NCI-H2081 treated with DMSO at 0.1 percent for 48 hours (cell line): ENCODE measurements at places on chromosomes 7 and 10.

- DNase-seq = peak; percentile 26
Measured at GRCh38 chr7:148815612-148816011, 68.5 kb downstream of the EZH2 start.

GRCh38 chr7:81819861-81820260 is 50.0 kb upstream of the HGF start:
- DNase-seq = no peak

DNA sequence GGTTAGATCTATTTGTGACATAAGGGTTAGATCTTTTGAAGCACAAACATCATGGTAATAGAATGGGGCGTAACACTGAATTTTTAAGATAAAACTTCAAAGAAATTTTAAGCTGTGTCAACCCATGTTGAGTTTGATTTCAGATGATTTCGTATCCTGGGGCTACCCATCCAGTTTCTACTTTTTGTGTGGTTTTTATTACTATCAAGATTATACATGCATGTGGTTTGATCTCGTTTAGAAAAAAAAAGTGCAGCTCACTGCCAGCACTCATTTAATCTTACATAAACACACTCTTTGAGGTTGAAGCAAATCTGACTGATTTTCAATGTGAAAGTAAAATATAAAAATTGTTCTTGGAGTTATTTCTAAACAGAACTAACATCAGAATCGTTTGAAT is 140.8 kb upstream of the GRB10 start:
- no peak for DNase-seq

- DNase-seq = no peak
Measured at GRCh38 chr10:29257784-29258135, 31.1 kb upstream of the LYZL1 start.

DNA sequence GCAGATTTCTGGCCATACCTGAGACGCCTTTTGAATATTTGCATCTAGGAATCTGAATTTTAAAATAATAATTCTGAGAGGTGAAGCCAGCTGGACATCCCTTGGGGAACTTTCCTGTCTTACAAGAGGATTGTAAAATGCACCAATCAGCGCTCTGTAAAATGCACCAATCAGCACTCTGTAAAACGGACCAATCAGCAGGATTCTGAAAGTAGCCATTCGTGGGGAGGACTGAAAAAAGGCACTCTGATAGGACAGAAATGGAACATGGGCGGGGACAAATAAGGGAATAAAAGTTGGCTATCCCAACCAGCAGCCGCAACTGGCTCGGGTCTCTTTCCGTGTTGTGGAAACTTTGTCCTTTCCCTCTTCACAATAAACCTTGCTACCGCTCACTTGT is 9.9 kb downstream of the PPIF start:
- DNase-seq = no peak

DNA sequence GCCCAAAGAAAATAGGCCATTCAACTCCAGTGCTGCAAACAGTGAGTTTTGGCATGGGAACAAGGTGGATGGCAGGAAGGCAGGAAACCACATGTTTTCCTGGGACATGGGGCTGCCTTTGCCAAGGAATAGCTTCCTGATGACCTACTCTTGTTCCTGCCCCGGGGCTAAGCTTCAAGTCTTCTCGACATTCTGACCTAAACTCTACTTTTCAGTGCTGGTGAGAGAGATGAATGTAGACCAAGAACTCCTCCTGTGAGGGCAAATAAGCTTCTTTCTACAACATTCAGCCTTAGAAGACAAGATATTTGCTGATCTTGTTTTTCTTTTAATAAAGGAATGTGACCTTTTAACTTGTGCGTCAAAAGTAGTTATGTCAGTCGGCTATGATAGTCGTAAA is 199.0 kb downstream of the GPR37 start:
- DNase-seq = no peak

DNA sequence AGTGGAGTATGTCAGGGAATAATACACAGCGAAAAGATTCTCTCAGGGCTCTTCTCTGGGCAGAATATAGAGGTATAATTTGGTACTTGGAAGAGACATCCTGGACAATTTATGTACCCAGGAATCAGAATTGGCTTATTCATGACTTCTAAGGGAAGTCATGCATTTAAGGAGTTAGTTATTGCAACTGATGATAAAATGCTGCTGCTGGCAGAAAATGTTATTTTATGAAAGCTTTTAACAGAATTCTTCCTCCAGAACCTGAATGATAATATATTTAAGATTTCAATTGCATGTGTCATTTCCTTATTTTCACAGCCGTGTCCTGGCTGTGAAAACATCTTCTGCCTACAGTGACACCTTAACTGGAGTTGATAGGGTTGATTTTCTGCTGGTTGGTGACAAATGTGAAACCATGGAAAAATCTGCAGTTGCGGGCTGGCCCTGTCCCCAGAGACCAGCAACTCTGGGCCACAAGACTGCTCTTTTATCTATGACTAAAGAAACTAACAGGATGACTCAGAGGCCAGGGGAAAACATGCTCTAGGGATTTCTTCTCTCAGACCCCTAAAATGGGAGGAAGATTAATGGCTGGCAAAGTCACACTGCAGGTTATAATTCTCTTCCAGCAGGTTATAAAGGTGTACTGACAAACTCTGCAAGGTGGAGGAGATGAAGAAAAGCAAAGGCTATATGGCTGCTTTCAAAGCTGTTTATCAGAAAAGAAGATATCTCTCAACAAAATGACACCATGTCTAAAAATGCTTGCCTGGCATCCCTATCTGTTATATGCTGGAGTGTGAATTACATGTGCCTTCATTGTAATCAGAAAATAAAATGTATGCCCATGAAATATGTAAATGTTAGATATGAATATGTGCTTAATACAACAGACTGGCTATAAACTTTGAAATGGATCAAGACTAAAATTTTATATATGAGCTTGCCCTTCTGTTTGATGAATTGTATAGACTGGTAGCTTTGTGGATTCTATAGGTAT is 12.1 kb upstream of the TRUB1 start:
- no peak for DNase-seq

DNA sequence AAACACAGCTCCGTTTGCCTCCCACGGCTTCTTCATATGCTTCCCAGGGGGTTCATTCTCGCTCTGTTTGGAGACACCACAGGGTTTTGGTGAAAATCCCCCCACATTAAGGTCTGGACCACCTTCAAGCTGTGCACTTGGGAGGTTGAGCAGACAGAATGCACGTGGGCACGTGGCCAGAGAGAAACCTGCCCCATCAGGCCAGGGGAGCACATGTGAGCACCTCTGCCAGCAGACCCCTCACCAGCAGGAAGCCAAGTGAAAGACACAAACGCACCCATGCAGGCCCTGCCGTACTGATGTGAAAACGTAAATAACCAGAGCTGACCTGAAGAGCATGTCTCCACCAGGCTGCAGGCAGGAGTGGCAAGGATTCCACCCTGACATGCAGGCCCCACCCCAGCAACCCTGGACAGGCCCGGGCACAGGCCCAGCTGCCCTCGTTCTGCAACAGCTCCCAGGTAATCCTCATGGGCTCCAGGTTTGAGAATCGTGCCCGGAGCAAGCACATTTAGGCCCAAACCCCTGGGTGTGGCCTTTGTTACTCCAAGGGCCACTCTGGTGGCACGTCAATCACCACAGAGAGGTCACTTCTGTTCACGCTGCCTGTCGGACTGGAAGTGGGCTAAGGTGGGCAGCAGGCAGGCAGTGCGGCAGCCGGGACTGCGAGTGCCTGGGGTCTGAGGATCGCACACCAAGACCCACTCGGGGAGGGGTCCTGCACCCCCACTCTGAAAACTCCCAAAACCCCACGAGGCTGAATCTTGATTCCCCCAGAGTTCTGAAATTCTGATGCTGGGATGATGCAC is 184.4 kb downstream of the PTPRN2 start:
- DNase-seq = no peak

GRCh38 chr10:35822316-35822715 is 180.2 kb upstream of the FZD8 start:
- DNase-seq = no peak

GRCh38 chr10:128908099-128908498 is 558.9 kb upstream of the MGMT start:
- DNase-seq = no peak

DNA sequence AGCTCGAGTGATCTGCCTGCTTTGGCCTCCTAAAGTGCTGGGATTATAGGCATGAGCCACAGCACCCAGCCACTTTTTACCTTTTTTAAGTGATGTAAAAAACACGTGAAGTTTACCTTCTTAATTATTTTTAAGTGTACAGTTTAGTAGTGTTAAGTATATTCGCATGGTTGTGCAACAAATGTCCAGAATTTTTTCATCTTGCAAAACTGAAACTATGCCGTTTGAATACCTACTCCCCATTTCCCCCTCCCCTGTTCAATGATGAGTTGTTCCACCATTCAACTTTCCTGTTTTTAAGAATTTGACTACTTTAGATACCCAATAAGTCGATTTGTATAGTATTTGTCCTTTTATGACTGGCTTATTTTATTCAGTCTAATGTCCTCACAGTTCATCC is 10.9 kb downstream of the NRBF2 start:
- DNase-seq = no peak

DNA sequence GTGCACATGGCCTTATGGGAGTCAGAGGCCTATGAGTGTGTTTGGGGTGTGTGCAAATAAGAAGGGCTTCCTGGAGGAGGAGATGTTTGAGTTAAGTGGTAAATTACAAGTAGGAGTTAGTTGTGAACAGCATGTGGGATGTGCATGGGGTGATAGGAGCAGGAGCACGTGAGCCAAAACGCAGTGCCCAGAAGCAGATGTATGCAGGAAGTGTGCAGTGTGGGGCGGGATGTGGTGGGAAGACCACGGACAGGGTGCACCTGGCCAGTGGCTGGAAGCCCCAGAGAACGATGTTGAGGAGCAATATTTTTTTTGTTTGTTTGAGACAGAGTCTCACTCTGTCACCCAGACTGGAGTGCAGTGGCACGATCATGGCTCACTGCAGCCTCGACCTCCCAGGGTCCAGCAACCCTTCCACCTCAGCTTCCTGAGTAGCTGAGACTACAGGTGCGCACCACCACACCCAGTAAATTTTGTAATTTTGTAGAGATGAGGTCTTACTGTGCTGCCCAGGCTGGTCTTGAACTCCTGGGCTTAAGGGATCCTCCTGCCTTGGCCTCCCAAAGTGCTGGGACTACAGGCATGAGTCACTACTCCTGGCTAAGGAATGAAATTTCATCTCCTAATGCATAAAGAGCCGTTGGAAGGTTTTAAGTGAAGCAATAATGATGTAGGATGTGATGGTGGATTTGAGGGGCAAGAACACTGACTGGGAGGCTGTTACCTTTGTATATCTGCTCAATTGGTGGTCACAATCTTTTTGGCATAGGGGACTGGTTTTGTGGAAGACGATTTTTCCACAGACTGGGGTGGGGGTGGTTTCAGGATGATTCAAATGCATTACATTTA is 78.4 kb downstream of the LYZL2 start:
- no peak for DNase-seq

- no peak for DNase-seq
Measured at GRCh38 chr7:44618753-44619152, 12.3 kb downstream of the OGDH start.

DNA sequence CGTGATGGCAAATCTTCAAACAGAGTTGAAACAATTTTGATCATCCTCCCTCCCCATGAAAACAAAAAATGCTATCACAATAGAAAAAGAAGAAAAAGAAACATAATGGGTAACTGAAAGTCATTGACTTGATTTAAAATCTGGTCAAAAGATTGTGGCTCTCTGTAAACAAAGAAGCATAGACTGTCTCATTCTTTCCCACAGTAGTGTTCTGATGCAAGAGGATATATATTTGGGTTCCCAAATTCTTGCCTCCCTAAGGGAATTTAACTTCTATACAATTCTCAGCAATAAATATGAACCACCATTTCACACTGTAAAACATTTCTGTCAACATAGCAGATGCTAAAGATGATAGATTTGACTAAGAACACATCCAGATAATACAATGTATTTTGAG is 32.8 kb upstream of the MEOX2 start:
- DNase-seq = no peak
